RPMI8226 (cell line): ENCODE measurements at places on chromosomes 6 and 20.

GRCh38 chr6:136969930-136970329 lies 47.8 kb downstream of the SLC35D3 start:
- no peak for DNase-seq

DNA sequence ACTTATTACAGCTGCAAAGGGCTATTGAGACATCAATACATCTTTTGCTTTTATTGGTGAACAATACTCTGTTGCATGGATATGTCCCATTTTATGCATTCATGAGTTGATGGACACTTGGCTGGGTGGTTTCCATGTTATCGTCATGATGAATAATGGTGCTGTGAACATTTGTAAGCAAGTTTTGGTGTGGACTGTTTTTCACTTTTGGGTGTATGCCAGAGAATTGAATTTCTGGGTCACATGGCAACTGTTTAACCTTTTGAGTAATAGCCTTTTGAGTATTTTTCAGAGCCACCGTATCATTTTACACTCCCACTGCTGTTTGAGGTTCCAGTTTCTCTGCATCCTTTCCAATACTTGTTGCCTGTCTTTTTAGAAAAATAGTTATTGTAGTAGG lies 107.0 kb downstream of the JARID2 start:
- DNase-seq: no peak

DNA sequence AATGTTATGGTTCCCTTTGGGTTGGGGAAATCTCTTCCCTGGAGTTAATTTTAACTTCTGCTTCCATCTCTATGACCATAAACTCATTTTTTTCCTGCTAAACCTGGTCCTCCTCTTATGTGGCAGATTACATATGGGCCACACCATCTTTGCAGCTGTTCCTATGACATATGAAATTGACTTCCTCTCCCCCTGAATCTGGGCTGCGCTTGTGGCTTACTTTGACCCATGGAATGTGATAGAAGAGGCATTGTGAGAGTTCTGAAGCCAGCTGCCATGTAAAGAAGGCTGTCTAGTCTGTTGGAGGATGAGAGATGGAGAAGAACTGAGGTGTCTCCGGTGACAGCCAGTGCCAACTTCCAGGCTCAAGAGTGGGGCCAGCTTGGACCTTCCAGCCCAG lies 100.1 kb downstream of the CDC5L start:
- no peak for DNase-seq

DNA sequence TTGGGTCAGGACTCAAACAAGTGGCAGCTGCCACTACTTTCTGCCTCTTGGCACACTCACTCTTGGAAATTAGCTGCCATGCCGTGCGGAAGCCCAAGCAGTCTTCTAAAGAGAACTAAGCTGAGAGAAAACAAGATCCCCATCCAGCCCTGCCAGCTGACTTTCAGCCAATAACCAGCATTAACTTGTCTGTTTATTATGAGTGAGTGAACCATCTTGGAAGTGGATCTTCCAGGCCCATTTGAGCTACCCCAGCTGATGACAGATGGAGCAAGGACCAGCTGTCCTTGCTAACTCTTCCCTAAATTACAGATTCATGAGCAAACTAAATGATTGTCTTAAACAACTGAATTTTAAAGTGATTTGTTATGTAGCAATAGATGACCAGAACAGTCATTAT lies 73.9 kb upstream of the RBM24 start:
- DNase-seq: no peak

DNA sequence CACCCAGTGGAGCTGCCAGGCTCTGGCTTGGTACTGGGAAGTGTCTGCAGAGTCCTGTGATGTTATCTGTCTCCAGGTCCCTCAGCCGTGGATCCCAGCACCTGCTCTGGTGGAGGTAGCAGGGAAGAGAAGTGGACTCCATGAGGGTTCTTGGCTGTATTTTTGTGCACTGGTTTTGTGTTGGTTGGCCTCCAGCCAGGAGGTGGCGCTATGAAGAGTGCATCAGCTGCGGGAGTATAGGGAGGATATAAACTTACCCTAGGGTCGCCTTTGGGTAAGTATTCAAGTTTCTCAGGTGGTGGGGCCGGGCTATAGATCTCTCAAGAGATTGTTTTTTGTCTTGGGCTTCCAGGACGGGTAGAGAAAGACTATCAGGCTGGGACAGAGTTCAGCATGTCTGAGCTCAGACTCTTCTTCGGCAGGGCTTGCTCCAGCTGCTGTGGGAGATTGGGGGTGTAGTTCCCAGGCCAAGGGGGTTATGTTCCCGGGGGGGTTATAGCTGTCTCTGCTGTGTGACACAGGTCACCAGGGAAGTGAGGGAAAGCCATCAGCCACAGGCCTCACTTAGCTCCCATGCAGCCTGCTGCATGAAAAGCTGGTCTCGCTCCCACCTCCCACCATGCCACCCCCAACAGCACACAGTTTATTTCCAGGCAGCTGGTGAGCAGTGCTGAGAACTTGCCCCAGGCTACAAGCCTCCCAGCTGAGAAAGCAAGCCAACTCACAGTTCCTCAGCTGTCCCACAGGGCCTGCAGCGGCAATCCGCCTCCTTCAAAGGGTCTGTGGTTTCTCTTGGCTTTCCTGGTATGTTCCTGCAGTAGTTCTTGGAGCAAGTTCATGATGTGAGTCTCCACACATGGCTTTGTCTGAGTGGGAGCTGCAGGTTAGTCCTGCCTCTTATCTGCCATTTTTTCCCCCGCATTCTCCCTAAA lies 115.7 kb downstream of the AIG1 start:
- DNase-seq: no peak

GRCh38 chr6:109428889-109429477 lies 11.4 kb downstream of the PPIL6 start:
- DNase-seq: no peak
